ENCODE measurements at places on chromosomes 6 and 20.

GRCh38 chr20:6519556-6519955 lies 247.9 kb upstream of the BMP2 start:
- DNase-seq = no peak

GRCh38 chr6:154537511-154538325 lies 27.2 kb upstream of the CNKSR3 start:
- DNase-seq = no peak

- DNase-seq = no peak
Observed at GRCh38 chr6:157521362-157522335, 140.7 kb downstream of the ZDHHC14 start.

DNA sequence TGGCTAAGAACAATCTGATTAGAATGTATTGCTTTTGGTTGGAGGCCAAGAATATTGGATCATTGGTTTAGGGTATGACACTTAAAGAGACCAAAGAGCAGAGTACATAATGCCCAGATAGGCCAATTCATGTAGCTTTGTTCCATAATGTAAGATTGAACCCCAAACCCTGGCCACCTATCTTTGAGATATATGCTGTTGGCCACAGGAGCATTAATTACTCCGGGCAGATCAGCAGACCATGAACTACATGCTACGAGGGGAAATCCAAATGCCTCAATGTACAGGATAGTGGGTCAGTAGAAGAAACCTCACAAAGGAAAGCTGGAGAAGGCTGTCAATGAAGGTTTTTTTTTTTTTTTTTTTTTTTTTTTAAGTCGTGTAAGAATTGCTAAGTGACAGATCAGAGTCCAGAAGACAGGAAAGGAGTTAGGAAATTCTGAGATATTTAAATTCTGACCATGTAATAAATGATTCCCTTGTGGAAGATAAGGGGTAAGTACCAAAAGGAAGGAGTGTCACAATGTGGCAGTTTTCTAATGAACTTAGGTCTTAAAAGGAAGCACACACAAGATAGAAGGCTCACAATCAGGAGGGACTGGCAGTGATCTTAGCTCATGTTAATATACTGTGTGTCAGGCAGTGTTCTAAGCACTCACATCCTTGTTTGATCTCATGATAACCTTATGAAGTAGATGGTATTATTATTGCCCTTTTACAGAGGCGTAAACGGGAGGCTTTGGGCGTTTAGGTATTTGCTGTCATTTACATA lies 61.4 kb downstream of the CARMIL1 start:
- no peak for DNase-seq

DNA sequence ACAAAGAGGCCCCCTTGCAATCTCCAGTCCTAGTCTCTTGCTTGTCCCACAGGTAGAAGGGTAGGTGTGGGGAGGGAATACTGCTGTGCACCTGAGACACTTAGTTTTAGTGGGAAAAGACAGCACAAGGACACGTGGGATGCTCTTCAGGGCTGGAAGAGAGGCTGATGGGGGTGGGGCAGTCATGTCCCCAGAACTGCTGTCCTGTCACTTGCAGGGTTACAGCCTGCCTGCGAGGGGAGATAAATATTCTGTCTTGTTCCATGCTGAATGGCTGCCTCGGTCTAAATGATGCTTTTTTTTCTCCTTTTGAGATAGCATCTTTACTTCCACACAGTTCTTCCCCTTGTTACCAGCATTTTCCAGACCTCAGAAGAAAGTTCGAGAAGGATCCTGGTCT lies 106.2 kb downstream of the SLC24A3 start:
- peak; percentile 36 for DNase-seq

- DNase-seq = no peak
Observed at GRCh38 chr6:63615590-63615989, 20.0 kb upstream of the PHF3 start.

DNA sequence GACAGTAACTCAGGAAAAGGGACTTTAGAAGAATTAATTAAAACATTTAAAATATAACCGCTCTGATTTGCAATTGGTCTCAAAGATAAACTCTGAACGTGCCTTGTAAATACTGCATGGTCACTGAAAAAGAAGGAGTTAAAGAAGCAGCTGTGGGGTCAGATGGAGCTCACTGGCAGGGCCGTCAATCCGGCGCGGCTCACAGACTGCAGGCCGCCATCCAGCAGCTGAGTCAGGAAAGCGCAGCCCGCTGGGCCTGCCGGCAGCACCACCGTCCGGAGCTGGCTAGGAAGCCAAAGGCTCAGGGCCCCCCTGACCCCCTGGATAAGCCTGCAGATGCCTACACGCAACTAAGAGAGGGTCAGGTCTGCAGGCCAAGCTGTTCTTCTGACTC lies 54.2 kb upstream of the FRMD1 start:
- DNase-seq = no peak

- no peak for DNase-seq
Observed at GRCh38 chr6:10235344-10235743, 179.5 kb downstream of the TFAP2A start.

GRCh38 chr6:130622142-130622541 lies 205.1 kb upstream of the SMLR1 start:
- DNase-seq = no peak

DNA sequence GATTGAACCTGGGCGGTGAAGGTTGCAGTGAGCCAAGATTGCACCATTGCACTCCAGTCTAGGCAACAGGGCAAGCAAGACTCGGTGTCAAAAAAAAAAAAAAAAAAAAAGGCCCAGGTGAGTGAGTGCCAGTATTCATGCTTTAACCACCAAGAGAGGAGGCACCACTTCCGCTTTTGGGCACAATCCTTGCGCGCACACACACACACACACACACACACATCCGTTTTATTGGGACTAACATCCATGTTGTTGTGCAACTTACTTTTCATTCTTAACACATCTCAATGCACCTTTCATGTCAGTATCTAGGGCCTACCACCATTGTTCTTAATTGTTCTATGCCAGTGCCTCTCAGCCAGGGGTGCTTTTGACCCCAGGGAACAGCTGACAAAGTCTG lies 263.0 kb downstream of the CDC5L start:
- no peak for DNase-seq
